Foreskin melanocyte (primary cell): ENCODE measurements at places on chromosomes 4 and X.
A peak's percentile ranks its signal among the peaks of the same experiment; 100 is the strongest.

DNA sequence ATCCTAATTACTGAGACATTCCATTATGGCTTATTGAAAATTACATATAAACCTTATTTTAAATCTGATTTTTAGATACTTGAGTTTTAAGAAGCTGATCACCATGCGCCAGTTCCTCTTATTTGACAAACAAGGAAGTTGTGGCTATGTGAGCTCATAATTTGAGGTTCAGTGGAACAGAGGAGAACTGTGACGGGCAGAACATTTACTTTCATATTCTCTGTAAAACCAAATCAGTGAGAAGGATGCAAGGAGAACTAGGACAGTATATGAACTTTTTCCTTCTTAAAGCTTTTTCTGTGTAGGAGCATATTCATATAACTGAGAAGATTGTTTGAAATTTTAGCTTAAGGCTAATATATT, 25.3 kb downstream of the STIM2 start:
- DNase-seq = no peak

GRCh38 chr4:105025263-105026017, 121.2 kb upstream of the TET2 start:
- no peak for DNase-seq

DNA sequence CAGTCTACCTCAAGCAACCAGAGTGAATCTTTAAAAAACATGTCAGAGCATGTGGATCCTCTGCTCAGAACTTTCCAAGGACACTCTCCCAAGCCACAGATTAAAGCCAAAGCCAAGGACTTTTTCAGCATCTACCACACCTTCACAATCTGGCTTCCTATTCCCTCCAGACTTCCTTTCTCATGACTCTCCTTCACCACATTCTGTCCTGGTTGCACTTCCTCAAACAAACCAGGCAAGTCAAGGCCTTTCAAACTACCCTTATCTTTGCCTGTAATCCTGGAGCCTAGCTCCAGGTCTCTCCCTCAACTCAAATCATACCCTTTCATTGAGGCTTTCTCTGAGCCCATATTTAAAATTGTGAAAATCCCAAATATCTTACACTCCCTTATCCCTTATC, 191.6 kb upstream of the GALNTL6 start:
- DNase-seq = no peak

DNA sequence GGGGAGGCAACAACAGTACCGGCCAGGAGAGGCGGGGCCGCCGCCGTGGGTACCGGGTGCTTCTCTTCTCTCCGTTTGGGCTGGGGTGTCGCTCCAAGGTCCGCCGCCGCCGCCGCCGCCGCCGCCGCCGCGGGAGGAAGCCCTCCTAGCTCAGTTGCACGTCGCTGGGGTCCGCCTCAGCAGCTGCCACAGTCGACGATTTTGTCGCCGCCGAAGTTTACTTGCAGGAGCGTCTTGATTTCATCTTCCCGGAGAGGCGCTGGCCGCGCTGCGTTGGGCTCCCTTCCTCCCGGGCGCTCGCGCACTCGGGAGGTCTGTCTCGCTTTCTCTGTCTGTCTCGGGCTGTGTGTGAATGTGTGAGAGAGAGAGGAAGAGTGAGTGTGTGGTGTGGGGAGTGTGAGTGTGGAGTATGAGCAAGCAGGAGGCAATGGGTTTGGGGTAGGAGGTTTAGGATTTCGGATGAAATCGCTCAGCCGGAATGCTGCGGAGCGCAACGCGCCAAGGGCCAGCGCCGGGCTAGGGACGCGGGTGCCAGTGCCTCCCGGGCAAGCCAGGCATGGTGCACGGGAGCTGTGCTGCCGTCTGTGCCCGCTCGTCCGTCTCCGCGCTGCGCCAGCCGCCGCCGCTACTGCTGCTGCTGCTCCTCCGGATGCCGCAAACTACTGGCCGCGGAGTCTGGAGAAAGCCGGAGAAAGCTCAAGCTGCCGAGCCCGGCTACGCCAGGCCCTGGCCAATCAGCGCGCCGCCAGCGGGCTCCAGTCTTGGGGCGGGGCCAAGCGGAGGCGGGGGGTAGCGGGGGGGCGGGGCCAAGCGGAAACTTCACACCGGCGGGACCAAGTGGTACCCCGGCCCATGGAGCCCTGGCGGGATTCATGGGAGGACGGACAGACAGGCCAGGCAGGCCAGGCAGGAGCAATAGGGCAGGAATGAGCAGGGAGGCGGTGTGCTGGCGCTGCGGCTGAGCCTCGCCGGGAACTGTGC, at the start of gene PCDH19:
TSS of gene PCDH19 (minus strand) at position 664 of the 981 bp plus-strand sequence. CDS start 1,676 bp downstream, outside the sequence.
- peak; percentile 27 for DNase-seq

DNA sequence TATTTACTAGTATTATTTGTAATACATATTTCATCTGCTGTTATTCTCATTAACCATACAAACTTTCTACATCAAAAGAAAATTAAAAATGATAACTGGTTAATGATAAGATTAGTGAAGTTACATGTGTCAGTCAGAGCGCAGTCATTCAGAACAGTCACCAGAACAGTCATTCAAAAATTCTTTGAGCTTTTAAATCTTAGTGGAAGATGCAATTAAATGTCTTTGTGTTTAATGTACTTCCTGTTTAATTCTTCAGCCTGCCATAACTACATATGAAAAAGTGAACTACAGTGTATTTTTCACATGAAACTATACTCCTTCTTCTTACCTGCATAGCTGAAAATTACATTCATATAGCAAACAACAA, 179.7 kb upstream of the NDST4 start:
- DNase-seq = no peak

DNA sequence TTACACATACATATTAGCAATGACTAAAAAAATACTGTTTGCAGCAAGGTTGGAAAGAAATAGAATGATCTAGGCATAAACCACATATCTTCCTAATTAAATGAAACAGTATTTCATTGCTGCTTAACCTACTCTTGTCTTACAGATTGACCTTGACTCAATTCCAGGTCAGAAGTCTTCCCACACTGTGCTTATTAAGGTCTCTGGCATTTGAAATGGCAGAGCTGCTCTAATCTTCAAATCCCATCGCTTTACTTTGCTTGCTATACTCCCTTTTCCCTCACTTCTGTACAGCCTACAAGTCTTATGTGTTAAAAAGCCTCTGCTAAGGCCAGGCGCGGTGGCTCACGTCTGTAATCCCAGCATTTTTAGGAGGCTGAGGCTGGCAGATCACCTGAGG, 424.5 kb downstream of the RPA4 start:
- DNase-seq = no peak

DNA sequence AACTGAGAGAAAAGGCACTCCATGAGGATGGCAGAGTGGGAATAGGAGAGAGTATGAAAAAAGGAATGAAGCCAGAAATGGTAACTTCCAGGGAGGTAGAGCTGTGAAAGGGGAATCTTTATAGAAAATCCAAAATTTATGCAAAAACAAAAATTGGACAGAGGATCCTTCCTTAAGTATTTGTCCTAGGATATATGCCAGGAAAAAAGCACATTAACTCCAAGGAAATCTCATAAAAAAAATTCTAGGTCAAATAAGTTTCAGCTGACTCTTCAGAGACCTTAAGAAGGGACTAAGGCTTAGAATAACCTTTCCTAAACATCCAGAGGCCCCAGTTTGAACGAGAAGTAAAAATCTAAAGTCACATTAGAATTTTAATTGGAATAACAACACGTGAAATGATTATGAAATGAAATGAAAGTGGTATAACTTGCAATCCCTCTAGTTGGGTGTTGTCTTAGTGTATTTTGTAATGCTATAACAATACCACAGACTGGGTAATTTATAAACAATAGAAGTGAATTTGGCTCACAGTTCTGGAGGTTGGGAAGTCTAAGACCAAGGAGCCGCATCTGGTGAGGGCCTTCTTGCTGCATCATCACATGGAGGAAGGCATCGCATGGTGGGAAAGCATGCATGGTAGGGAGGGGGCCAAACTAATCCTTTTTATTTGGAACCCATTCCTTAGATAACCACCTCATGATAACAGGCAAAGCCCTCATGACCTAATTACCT, 145.4 kb upstream of the RXFP1 start:
- no peak for DNase-seq

DNA sequence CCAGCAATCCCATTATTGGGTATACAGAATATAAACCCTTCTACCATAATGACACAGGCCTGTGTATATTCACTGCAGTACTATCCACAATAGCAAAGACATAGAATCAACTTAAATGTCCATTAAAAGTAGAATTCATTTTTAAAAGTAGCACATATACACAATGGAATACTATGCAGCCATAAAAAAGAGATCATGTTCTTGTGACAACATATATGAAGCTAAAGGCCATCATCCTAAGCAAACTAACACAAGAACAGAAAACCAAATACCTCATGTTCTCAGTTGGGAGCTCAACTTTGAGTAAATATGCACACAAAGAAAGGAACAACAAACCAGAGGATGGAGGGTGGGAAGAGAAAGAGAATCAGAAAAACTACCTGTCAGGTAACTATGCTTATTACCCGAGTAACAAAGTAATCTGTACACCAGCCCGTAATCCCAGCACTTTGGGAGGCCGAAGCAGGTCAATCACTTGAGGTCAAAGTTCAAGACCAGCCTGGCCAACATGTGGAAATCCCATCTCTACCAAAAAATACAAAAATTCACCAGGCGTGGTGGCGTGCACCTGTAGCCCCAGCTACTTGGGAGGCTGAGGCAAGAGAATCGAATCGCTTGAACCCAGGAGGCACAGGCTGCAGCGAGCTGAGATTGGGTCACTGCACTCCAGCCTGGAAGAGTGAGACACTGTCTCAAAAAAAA, 22.8 kb downstream of the DHX15 start:
- no peak for DNase-seq

DNA sequence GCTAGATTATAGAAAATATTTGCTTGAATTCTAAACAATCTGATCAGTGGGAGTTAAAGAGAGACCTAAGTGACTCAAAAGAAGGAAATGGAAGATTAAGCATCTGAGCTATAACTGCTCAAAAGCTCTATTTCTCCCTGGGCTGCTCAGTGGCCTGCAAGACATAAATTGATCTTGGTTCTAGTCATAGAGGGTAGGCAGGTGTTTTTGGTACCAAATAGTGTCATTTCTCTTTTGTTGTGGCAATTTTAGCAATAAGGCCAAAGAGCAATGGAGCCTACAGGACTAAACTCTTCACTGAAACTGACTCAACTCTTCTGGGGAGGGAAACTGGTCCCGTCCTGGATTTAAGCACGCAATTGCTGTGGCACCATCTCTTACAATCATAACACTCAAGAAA, 33.9 kb upstream of the BMP2K start:
- no peak for DNase-seq

DNA sequence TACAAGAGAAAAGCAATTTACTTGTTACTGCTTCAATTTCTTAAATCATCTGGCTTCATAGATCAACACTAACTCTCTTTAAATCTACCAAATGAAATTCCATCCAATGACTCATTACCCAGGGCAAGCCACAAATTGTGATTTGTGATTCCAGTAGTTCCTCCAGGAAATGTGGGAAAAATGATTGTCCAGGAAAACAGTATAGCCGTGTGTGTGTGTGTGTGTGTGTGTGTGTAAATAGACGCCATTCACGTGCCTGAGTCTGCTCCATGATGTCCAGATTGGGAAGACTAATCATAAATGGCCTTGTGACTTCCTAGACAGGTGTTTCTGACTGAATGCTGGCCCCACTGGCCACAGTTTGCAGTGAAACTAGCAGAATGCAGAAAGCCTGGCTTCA, 121.3 kb downstream of the HS6ST2 start:
- DNase-seq = peak; percentile 63

DNA sequence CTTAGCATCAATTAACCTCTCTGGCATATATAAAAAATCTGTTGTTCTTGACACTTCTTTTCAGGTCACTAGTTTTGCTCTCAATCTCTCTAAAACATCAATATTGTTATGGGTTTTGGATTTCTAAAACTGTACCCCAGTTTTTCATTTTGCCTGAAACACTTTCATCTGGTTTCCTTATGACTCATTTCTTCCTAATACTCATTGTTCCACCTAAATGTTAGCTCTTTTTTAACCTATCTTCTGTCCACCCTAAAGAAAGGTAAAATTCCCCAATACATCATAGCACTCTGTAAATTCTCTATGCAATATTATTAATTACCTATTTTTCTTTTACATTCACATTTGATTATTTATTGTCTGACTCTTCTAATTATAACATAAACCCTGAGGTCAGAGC, 575.5 kb upstream of the NDST4 start:
- no peak for DNase-seq

DNA sequence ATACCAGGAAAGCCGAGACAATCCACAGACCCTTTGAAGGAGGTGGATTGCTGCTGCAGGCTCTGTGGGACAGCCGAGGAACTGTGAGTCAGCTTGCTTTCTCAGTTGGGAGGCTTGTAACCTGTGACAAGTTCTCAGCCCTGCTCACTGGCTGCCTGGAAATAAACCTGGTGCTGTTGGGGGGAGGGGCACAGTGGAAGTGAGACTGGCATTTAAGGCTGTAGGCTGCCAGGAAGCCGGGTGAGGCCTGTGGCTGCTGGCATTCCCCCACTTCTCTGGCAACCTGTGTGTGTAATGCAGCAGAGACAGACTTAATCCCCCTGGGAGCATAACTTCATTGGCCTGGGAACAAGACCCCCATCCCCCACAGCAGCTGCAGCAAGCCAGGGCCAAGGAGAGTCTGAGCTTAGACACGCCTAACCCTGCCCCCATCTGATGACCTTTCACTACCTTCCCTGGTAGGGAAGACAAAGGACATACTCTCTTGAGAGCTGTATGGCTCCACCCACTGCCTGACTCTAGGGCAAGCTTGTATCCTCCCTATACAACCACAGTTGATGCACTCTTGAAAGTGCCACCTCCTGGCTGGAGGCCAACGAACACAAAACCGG, 64.1 kb downstream of the ALPK1 start:
- DNase-seq = no peak

DNA sequence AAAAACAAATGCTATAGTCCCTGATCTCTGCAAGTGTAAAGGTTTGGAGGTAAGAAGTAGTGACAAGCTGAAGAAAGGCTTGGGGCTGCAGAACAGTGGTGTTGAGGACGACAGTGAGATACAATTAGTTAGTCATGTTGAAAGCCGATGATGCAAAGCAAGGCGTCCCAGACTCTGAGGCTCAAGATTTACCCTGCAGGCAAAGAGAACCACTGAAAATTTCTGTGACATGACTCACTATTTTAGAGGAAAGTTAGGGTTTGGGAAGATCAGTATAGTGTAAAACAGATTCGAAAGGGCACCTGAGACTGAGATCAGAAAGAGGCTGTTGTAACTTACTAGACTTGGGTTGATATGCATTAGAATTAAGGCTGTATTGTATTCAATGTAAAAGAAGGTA, 281.3 kb upstream of the FTHL17 start:
- DNase-seq = peak; percentile 70

GRCh38 chr4:99811850-99812249, 4.8 kb upstream of the DAPP1 start:
- DNase-seq = peak; percentile 56

- DNase-seq = no peak
These were observed 1.7 kb upstream of the GATA1 start for GRCh38 chrX:48784726-48785125.

- peak; percentile 75 for DNase-seq
These were observed 22.5 kb downstream of the PDK3 start for GRCh38 chrX:24487571-24487970.

- DNase-seq = no peak
These were observed 143.8 kb downstream of the FANCB start for GRCh38 chrX:14729058-14729457.
